Natural killer cell treated with Interleukin-12 subunit alpha and Interleukin-12 subunit beta and Interleukin-15 and Interleukin-18, amount 100 ng/mL, for 72 hours (primary cell): ENCODE measurements at places on chromosomes 2 and 18.

GRCh38 chr2:238790126-238790832, 57.6 kb upstream of the TWIST2 start:
- no peak for DNase-seq

- no peak for DNase-seq
Observed at GRCh38 chr2:193326296-193326695, 1131.6 kb upstream of the TMEFF2 start.

DNA sequence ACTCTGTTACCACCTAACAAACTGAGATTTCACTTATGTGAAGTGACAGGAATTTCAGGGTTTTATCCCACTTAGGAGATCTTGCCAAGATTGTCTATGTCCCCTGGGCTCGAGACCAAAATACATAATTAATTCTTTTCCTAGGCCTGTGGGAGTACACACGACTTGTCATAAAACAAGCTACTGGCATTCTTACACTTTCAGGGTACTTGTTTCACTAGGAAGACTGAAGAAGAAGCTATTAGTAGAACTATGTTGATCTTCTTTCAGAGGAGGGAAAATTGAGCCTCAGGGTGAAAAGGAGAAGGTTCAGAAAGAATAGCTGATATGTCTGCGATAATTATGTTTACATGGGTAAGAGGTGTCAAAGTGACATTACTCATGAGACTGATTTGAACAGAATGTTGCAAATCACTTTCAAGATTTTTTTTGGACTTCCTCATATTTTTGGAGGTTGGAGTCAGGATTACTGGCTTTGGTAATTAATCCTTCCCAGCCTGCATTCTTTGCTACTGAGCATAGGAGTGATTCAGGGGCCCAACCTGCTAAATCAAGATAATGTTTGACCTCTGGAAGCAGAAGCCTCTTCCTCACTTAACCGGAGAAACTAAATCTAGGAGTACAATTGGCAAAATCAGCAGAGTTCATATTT, 240.0 kb upstream of the NT5C1B start:
- DNase-seq = no peak

GRCh38 chr2:60394463-60394862, 159.0 kb downstream of the BCL11A start:
- DNase-seq = no peak

DNA sequence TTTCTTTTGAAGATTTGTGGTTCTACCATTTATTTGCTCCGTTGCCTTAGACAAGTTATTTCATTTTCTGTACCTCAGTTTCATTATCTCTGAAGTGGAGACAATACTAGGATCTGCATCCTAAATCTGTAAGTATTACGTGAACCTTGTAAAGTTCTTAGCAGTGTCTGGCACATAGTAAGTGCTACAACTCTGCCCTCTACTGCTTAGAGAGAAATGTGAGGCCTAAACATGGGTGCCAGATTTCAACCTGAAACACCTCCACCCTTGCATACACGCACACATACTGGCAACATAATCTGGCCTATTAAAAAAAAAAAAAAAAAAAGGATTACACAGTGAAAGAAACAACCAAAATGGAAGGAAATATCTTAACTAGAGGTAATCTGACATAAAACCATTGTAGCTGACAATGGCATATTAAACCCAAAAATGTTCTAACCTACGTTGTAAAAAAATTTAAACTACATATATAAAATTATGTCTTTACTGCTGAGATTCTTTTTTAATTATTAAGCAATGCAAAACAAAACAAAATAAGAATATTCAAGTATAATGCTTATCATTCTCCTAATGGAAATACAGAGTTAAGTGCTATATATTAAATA, 132.6 kb downstream of the MAP2 start:
- no peak for DNase-seq

DNA sequence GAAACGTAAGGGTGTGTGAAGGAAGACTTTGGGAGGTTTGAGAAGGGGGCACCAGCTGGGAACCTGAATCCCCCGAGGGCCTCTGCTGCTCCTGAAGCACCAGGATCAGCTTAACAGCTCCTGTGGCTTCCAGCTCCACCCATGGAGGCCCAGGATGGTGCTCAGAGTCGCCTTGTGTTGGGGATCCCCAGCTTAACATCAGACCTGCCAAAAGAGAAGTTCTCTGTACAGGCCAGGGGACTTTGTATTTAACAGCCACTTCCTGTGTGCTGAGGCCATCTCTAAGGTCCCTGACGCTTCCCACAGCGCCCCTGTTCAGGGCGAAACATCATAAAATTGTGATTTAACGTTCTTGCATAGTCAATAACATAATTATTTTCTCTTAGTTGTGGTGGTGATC, 77.5 kb downstream of the NCK2 start:
- no peak for DNase-seq

DNA sequence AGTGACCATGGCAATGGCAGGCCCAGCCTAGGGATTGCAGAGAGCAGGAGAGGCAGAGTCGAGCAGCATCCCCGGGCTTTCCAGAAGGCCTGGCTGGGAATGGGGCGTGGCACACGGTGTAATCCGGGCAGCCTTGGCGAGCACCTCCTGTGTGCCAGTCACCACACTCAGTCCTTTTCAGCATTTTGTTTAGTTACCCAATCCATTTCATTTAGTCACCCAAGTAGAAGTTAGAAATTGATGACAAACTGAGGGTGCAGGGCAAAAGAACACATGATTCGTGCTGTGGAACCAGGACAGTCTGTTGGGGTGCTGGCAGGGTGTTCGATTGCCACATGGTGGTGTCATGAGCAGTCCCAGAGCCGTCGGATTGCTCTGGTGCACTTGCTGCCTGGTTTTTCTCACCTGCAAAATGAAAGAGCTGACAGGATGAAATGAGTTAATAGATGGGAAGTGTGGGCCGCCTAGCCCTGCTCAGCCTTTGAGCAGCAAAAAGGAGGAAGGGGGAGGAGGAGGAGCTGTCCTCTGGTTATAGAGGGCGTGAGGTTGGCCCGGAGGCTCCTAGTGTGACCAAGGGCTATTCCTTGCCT, 299.4 kb downstream of the AGAP1 start:
- no peak for DNase-seq

GRCh38 chr2:240353086-240353798, 82.2 kb upstream of the GPC1 start:
- no peak for DNase-seq

- DNase-seq = no peak
Observed at GRCh38 chr2:233487748-233488345, 78.7 kb downstream of the USP40 start.

- DNase-seq = no peak
Observed at GRCh38 chr2:182631299-182631698, 84.8 kb upstream of the DNAJC10 start.

- no peak for DNase-seq
Observed at GRCh38 chr2:29894822-29895614, 26.4 kb downstream of the ALK start.

DNA sequence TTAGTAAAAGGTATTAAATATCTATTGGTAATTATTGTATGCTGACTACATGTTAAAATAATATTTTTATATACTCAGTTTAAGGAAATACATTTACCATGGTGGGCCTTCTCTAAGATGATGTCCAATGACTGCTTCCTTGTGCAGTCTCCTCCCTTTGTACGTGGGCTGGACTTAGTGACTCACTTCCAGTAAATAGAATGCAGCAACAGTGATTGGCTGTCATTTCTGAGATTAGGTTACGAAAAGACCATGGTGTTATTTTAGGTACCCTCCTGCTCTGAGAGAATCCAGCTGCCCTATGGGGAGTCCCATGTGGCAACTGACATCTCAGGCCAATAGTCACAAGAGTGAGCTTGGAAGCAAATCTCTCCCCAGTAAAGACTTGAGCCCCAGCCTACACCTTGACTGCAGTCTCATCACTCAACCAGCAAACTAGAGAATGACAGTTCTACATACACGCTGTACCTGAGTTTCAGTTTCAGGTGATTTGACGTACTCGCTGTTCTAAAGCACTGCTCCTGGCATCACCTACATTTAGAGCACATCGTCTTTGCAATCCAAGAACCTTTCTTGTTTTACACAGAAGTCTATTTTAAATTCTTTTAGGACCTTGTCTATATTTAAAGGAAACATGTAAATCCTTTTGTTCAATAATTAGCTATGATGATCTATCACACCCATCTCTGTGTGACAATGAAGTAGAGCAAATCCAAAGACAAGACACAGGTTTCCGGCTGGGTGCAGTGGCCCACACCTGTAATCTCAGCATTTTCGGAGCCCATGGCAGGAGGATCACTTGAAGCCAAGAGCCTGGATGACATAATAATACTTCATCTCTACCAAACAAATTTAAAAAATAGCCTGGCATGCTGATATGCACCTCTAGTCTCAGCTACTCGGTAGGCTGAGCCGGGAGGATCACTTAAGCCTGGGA, 87.2 kb downstream of the COBLL1 start:
- DNase-seq = no peak

- DNase-seq = no peak
Observed at GRCh38 chr2:178412047-178412446, 38.9 kb downstream of the PRKRA start.

DNA sequence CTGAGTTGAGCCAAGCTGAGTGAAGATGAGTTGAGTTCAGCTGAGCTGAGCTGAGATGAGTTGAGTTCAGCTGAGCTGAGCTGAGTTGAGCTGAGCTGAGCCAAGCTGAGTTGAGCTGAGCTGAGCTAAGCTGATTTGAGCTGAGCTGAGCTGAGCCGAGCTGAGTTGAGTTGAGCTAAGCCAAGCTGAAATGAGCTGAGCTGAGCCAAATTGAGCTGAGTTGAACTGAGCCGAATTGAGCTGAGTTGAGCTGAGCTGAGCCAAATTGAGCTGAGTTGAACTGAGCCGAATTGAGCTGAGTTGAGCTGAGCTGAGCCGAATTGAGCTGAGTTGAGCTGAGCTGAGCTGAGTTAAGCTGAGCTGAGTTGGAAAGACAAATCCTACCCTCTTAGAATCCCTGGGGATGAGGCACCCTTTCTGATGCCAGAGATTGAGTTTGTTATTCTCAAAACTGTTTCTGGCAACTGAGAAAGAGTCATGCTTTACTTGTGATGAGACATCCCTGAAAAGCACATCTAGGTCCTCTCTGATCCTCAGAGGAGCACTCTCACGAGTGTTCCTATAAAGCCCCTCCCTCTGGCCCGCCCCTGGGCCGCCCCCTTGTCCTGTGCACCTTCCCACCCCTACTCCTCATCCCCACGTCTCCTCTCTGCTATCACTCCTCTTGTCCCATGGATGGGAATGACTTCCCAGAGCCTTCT, 116.5 kb downstream of the MCFD2 start:
- DNase-seq = no peak

DNA sequence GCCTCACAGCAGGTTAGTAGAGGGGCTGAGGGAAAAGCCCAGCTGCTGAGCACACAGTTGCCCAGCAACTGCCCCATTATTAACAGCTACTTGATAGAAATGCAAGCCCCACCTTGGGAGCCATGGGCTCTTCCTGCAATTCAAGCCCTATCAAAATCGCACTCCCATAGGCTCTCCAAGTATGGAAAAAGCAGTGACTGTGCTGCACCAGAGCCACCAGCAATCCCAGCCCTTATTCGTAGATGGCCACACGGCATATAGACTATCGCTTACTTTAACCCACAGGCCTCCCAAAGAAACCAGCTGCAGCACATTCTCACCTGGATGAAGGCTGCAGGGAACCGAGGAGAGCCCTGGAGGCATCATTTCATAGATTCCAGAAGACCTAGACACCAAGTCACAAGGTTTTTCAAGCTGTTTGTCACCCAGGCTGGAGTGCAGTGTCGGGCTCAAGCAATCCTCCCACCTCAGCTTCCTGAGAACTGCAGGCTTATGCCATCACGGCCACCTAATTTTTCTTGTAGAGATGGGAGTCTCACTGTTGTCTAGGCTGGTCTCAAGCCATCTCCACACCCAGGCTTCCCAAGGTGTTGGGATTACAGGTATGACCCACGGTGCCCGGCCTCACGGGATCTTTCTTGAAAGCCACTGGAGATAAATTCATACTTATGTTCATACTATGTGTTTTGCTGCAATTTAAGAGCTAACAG, 11.3 kb downstream of the NCL start:
- DNase-seq = no peak

- DNase-seq = no peak
Observed at GRCh38 chr2:208586516-208586915, 179.9 kb downstream of the PTH2R start.

DNA sequence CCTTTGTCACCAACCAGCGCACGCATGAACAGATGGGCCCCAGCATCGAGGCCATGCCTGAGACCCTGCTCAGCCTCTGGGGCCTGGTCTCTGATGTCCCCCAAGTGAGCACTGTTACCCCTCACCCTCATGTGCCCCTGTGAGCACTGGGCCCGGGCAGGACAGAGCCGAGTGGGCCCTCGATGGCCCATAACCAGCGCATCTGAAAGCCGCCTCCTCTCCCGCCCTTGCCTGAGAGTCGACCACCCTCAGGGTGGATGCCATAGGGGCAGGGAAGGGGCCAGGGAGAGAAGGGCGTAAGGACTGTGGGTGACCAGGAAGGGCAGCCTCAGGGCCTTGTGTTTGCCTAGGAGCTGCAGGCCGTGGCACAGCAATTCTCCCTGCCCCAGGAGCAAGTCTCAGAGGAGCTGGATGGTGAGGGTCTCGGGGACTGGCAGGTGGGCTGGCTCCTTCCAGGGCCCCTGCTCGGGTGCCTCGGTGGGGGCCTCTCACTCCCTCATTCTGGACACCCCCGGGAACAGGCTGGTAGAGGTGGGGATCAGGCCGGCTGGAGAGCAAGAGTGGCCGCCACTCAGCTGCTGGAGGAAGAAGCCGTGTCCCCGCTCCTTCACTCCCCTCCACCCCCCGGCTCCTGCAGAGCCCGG, 2.1 kb downstream of the PROM2 start:
- DNase-seq = peak; percentile 29

DNA sequence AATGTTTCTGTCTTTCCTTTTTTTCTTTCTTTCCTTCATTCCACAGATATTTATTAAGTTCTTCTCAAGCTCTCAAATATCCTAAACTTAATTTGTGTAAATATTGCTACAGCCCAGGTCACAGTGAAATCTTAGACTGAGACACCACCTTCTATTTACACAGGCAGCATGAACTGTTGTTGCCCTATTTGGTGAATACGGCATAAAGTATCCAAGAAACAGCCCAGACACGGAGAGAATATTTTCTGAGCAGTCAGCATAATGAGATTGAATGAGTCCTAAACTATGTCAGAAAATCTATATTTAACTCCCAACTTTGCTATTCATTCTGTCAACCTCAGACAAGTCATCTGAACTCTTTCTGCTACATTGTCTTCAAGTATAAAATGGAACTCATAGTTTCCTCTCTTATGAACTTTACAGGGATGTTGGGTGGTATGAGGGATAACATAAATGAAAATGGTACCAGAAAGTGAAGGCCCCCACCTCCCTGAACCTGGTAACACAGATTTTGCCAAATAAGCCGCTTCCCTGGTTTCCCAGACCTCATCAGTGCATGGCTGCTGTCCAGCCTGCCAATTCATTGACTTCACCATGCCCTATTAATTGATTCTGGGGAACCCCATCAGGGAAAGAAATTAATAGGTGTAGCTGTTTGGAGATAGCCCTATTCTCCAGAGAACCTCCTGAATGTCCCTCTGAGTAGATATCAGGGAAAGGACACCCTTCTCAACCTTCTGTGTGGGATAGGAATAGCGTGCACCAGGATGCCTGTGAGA, 235.9 kb downstream of the SETBP1 start:
- DNase-seq = no peak
